ENCODE measurements at places on chromosomes 3 and 15.

DNA sequence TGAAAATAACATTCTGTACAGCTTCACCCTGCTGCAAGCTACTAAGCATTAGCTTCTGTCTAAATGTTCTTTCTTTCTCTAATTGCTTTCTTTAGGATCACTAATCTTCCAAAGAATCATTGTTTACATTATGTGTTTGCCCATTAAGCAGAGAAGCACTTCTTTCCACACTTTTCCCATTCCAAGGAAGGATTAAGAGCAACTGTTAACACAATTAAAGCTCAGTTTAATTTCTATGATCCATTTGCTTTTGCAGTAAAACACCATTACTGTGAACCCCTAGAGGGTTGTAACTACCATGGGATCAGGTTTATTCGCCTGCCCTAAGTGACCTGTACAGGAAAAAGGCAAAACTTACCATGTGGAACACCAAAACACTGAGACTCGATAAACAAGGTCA lies 125.8 kb upstream of the ZNF385D start:
- no peak for DNase-seq

GRCh38 chr15:77581896-77582569 lies 50.7 kb downstream of the LINGO1 start:
- DNase-seq = no peak

- no peak for DNase-seq
Observed at GRCh38 chr3:135930255-135930654, 35.3 kb upstream of the PPP2R3A start.

GRCh38 chr3:14512942-14513327 lies 27.2 kb downstream of the GRIP2 start:
- DNase-seq = no peak

DNA sequence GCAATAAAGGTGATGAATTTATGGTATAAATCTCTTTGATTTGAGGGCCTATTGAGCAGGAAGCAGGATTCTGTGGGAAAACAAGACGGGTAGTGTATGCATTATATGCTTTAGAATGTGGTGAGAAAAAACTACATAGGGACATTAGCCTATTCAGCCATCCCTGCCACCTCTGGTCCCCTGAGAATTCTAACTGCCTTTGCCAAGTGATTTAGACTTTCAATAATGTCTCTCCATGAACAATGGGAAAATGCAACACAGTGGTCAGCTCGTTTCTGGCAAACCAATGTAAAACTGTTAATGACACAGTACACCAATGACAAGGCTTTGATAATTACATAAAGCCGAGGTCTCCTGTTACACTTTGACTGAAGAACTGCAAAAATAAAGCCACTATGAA lies 314.7 kb upstream of the CNTN4 start:
- DNase-seq = no peak

DNA sequence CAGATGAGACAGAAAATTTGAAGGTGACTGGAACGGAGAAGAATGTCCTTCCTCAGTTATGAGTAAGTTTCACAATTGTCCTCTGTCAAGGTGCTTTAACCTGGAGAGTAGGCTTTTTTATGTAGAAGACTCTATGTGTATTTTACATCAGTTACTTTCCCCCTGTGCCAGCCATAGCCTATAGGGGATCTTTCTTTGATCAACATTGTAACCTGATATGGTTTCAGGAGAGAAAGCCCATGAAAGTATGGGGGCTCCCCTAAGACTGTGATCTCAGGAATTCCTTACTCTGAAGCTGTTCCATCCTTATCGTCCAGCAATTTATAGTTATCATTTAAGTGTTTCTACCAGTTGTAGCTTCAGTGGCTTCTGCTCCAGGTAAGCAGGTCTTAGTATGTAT lies 1076.3 kb upstream of the EPHA6 start:
- no peak for DNase-seq

DNA sequence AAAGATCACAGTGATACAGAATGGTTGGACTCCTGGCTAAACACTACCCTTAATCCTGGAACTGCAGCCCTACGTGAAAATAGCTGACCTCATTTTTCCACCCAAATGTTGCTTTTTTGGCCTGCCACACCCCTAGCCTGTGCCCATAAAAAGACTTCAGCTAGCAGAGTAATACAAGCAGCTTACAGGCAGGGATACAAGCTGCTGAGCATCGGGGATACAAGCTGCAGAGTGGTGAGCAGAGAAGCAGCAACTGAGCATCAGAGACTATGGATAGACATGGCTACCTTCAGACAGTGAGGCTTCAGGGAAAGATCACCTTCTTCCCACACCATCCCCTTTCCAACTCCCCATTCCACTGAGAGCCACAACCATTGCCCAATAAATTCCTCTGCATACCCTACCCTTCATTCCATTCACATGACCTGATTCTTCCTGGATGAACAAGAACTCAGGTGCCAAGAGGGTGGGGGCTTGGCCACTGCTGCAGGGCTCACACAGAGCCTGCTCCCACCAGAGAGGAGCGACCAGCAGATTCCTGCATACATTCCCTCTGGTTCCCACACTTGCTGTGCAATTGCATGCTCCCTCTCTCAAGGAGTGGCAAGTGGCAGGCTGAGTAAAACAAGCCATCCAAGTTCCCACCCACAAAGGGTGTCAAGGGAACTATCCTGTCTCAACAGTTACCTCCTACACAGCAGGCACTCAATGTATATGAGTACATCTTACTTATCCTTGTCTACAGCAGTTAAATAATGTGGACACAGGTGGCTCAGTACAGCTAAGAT lies 217.5 kb downstream of the ALCAM start:
- no peak for DNase-seq

DNA sequence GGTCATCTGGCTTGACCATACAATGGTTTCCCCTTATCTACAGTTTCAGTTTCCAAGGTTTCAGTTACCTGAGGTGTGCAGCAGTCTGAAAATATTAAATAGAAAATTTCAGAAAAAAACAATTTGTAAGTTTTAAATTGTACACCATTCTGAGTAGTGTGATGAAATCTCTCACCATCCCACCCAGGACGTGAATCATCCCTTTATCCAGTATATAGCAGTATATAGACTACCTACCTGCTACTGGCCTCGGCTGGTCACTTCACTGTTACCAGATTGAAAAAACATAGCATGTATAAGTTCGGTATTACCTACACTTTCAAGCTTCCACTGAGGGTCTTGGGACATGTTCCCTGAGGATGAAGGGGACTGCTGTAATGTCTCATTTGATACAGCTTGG lies 12.0 kb downstream of the ARIH1 start:
- no peak for DNase-seq

DNA sequence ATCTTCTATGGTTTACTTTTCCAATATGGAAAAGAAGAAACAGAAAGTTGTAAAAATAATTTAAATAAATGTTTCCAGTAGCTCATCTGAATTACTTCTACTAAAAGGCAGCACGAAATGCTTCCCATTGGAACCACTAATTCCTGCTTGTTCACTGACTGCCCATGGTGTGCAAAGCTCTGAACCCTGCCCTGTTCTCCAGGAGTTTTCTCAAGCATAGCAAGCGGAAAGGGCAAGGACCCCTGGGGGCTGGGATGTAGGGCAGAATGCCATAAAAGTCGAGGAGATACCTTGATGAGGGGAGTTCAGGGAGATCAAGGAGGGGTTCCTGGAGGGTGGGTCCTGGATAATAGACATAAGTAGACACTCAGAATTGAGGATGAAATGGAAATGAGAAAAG lies 35.3 kb upstream of the BNC1 start:
- DNase-seq = no peak

DNA sequence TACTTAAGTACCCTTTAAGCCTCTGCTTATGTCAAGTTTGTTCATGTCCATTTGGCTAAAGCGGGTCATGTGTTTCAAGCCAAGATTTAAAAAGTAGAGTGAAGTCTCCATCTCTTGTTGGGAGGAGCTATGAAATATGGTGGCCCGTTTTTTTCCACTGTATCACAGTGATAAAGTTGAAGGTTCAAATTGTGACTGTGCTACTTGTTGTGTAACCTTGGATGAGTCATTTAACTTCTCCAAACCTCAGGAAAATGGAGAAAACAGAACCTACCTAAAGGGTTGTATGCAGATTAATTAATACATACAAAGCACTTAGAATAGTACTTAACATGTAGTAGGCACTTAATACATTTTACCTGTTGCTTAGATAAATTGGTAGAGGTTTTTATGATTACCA lies 43.4 kb downstream of the SNAPC5 start:
- DNase-seq = no peak

DNA sequence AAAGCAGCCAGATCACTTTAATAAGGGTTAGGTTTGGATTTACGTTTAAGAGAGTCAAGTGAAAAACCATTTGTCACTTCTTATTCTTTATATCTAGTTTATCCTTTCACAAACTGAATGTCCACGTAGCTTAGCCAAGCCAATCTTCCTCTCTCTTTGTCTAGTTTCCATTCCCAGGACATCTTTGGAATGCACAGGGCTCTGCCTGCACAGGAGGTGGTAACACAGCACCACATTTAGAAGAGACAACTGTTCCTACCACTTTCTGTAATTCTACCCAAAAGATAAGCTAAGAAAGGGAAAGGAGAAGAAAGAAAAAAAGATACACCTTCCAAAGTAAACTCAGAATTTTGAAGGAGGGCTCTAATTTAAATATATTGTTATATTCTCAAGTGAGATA lies 67.9 kb downstream of the IGSF11 start:
- no peak for DNase-seq

DNA sequence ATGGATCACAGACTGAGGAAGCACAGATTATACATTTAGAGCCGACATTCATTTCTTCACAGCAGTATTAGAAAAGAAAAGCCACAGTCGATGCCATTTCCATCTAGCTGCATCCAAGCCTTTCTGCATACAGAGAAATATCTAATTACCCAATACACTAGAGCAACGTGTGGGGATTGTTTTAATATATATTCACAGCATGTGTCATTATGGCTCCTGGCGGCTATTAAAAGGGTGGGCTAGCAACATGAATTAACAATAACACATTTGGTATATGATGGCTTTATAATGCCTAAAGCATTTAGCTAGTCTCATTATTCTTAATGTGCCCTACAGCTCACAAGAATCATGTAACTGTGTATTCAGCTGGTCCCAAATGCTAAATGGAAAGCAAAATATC lies 1030.5 kb downstream of the FHIT start:
- no peak for DNase-seq

DNA sequence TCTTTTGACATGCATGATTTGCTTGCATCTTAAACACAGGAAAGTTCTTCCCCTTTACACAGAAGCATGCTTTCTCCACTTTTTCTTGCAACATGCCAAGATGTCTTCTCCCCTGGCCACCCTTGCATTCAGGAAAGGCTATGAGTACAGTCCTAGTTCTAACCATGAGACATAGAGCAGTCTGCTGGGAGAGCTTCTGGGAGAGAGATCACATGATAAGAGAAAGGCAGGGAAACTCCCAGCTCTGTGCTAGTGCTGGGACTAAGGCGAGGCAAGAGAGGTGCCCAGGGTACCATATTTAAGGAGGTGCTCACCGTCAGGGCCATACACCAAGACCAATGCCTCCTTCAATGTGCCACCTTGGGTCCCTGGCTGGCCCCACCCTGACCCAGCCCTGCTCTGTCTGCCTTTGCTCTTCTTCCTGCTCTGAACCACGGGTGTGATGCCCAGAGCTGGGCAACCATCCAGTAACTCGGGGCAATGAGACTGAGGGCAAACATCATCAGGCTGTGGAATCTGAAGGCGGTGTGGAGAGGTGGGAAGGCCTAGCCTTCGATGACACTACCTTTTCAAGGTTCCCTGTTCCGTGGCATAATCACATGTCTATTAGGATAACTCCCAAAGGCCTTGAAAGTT lies 77.4 kb upstream of the PRR20G start:
- no peak for DNase-seq

- no peak for DNase-seq
Observed at GRCh38 chr15:23395030-23395692, 40.6 kb downstream of the GOLGA8S start.

- no peak for DNase-seq
Observed at GRCh38 chr3:129365296-129366136, 62.9 kb downstream of the EFCAB12 start.

- no peak for DNase-seq
Observed at GRCh38 chr3:57025237-57025636, 35.2 kb upstream of the SPATA12 start.

DNA sequence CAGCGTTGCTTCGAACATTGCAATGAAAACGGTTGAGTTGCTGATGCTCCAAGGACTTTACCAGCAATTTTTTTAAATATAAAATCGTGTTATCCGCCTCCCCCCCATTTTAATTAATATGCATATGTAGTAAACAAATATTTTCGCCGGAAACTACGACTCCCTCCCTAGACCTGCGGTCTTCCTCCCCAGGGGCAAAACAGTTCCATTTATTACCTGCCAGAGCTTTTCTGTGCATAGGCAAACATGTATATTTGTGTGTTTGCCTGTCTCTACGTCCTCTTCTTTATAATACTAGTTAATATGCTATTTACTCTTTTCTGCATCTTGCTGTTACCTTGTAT lies 593 bp upstream of the RSL24D1 start:
- no peak for DNase-seq

- no peak for DNase-seq
Observed at GRCh38 chr3:149553781-149554451, 79.4 kb downstream of the TM4SF4 start.

DNA sequence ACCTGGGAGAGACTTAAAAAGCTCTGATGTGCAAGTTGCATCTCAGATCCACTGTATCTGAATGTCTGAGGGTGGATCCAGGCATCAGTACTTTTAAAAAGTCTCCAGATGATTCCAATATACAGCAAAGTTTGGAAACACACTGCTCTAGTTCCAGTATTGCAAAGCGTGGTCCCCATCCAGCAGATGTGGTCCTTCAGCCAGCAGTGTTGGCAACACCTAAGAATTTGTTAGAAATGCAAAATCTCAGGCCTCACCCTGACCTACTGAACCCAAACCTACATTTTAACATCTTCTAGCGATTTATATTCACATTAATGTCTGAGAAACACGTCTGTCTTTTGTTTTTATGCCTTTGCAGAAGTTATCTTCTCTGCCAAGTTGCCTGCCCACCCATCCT lies 32.2 kb upstream of the SGO1 start:
- no peak for DNase-seq

DNA sequence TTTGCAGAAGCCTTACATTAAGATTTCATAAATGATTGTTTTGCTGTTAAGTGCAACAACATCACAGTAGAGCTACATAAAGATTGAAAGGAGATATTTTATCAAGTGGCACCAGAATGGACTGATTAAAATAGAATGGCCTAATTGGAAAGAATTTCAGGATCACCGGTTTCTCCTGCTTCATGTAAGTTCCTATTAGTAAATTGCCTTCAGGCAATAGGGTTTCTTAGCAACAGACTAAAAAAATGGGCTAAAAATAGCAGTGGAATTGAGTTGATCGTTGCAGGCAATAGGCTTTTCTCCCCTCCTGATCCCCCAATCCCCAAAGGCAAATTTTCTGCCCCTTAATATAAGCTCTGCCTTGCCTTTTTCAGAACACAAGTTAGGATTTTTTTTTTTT lies 917 bp downstream of the LNP1 start:
- DNase-seq = no peak

Measured in substantia nigra (tissue), 51 donors.